ENCODE measurements at places on chromosomes 1 and 21. TPM values are rescaled to one million over a fixed set of nuclear protein-coding genes. Genes with fewer than 3 reads are reported as not detected.
A peak's percentile ranks its signal among the peaks of the same experiment; 100 is the strongest.

GRCh38 chr1:42679364-42679983, 2.7 kb upstream of the YBX1 start:
- no peak for DNase-seq

GRCh38 chr1:65170511-65171142, 22.6 kb downstream of the AK4 start:
- no peak for DNase-seq

Gene OLFML2B
- 29.6 TPM for total RNA-seq

Gene HES3
- total RNA-seq = not detected

- DNase-seq = no peak
Observed at GRCh38 chr1:244862354-244862698, 2.0 kb downstream of the HNRNPU start.

- DNase-seq = no peak
Observed at GRCh38 chr1:51956528-51957509, 33.7 kb downstream of the RAB3B start.

DNA sequence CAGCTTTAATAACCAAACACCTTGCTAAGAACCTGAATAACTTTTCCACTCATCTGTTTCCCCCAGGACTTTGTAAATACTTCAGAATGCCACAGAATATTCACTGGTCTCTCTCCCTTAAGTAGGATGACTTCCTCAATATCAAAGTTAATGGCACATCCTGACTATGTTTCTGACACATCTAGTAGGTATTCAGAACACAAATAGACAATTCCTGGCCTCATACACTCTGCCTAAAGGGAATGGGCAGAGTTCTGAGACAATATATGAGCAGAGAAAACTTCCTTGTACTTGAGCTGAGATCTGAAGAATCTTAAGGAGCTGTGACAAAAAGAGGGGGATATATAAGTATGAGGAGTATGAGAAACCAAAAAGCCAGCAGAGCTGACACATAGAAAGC, 34.8 kb downstream of the ANKRD13C start:
- DNase-seq = no peak

Gene TRIM63
- 0.22 TPM for total RNA-seq

GRCh38 chr1:163035446-163036249, 33.5 kb upstream of the RGS4 start:
- DNase-seq = no peak

DNA sequence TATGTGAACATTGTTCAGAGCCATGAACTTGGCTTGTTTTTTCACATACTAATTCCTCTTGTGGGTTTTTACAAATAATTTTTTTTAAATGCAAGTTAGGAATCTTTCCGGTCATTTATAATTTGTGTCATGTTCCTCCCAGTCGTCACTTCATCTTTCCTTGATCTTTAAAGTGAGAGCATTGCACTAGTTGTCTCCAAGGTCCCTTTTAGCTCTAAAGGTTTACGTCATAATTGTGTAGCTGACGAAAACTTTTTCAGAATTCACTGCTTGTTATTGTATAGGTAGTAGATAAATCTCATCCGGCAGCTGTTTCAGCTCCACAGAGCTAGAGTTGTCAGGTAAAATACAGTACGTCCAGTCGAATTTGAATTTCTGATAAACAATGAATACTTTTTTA, 33.6 kb downstream of the SOAT1 start:
- no peak for DNase-seq

Gene ACTN2
- total RNA-seq = 0.60 TPM

DNA sequence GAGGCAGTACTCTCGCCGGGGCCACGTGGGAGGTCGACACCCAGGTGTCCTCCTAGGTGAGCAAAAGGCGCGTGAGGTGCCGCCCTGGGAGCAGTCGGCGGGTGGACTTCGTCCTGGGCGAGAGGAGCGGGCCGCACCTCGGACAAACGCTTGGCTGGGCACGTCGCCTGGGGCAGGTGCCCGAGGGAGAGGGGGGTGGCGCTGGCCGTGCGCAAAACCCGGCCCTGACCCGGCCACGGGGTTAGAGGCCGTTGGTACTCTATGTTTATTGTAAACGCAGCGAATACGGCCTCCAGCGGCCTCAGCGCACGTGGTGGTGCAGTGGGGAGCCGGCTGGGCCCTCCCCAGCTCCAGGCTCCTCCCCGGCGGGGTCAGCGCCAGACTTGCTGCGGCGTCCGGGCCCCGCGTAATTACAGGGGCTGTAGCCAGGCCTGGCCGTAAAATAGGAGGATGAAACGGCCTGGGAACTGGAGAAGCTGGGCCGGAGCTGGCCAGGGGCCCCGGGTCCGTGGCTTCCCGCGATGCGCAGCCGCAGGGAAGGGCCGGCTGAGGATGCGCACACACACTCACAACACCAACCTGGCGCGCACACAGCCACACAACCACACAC, 1.6 kb upstream of the EFNA1 start:
- peak; percentile 95 for DNase-seq

DNA sequence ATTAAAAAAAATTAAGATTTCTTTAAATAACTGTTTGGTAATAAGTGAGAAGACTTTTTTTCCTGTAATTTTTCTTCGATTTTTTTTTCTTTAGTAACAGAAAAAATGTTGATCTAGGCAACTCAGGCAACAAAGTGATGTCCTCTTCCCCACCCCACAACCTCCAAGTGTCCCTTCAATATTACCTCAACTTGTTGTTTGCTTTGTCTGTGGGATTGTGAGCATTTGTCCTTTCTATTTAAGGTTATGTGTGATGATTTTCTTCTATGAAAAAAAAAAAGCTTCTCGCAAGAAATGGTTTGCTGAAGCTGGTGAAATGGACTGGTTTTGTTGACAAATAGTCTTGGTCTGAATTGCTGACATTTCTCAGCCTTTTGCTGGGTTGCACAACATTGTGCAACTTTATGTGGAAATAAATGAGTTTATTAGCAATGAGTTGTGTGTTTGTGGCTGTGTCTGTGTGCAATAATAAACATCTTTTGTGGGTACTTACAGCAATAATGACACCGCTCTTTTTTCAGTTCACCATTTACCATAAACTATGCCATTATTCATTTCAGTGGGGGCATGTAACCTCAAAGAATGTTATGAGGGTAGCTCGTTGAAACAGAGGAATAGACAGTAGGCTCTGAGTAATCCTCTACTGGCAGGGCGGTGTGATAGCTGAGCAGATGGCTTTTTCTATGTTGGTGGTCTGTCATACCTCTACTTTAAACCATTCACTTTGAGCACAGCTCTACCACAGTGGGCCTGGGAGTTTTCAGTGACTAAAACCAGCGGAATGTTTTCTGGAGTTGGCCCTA, 218.4 kb downstream of the HLX start:
- DNase-seq = no peak

DNA sequence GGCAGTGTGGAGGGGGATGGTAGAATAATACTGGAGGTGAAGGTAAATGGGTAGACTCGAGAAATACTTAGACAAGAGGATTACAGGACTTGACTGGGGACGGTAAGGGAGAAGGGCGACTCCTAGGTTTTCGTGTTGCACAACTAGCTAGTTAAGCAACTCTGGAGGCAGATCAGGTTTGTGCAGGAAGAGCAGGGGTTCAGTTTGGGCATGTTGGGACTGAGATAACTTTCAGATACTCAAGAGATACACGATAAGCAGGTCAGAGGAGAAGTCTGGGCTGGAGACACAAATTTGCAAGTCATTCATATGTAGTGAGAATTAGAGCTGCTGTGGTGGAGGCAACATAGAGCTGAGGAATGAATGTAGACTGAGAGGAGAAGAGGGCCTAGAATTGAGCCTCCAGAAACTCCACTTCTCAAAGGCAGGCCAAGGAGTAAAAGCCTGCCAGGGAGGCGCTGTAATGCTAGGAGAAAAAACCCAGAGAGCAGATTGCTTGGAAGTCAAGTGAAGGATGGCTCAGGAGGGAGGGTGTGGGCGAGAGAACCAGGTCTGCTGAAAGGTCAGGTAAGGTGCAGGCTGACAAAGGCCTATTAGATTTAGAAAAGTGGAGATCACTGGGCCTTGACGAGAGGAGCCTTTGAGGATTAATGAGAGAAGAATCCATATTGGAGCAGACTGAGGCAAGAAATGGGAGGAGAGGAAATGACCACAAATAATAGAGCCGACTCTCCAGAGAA, 20.8 kb downstream of the MAB21L3 start:
- DNase-seq = no peak

Gene SELP
- 1.9 TPM for total RNA-seq

Gene SPTA1
- total RNA-seq = 0.41 TPM

Gene EPS8L3
- 211 TPM for total RNA-seq

GRCh38 chr1:198620218-198620617, 18.6 kb upstream of the PTPRC start:
- DNase-seq = no peak

DNA sequence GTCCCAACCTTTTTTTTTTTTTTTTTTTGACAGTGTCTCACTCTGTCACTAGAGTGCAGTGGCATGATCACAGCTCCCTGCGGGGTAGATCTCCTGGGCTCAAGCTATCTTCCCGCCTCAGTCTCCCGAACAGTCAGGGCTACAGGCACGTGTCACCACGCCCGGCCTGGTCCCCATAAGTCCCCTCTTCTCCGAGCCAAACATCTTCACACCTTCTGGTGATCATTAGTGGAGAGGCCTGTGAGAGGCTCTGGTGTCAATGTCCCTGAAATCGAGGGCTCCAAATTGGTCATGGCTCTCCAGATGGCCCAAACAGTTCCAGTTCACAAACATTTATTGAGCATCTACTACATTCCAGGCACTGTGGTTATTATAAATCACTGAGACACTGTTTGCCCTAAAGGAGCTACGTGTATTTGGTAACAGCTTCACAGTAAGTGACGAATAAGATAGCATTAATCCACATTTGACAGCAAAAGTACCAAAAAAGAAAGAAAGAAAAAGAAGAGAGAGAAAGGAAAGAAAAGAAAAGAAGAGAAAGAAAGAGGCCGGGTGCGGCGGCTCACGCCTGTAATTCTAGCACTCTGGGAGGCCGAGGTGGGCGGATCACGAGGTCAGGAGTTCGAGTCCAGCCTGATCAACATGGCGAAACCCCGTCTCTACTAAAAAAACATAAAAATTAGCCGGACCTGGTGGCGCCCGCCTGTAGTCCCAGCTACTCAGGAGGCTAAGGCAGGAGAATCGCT, 867 bp upstream of the TIMM17A start:
- DNase-seq = no peak

Gene PGLYRP3
- not detected for total RNA-seq

- DNase-seq = no peak
Observed at GRCh38 chr1:231208980-231209379, 32.0 kb upstream of the GNPAT start.

GRCh38 chr1:53285546-53285945, 42.3 kb downstream of the LRP8 start:
- DNase-seq = no peak

GRCh38 chr1:206467915-206468314, 2.4 kb upstream of the IKBKE start:
- DNase-seq = no peak

DNA sequence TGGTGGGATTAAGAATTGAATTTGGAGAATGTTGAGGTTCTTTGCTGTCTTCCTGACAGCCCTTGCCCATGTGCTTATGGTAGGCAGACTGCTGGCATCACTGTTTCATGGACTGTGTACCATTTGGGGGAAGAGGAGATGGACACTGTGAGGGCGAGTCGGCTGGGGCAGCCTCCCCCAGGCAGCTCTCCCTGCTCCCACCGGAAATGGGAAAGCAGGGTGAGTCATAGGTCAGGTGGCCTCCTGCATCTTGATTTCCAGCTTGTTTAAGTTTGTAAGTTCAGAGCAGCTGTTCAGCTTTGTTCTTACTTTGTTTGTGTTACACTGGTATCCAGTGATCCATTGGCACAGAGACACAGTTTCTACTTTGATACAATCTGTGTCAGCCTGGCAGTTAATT, 87.2 kb upstream of the CNIH3 start:
- no peak for DNase-seq

DNA sequence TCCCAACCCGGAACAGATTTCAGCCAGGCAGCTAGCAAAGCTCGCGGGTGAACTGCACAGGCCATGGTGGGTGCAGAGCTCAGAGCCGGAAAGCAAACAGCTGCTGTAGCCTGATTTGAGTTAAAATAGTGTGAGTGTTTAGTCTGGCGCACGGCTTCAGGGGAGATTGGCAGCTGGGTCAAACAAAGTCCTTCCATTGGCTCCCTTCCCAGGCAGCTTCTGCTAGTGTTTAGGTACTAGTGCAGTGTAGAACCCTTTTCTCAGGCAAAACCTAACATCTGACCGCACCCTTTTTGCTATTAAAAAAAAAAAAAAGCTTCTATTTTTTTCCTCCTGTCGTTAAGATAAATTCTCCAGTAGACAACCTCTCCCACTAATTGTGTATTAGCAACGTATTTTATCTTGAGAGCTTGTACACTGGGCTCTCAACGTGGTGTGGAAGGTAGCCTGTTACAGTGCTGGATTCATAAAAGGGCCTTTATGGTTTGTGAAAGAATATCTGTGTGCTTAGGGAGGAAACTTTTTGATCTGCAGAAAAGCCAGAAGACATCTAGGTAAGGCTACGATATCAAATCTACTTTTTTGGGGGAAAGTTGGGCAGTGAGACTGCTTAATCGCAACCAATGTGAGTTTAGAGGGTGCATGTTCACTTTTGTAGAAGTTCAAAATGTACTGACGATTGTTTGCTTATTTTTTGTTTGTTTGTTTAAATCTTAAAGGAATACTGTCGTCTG, 689.6 kb downstream of the USP25 start:
- no peak for DNase-seq

- no peak for DNase-seq
Observed at GRCh38 chr21:44066116-44066515, 41.1 kb upstream of the PWP2 start.

Gene PDPN
- 12.6 TPM for total RNA-seq

GRCh38 chr1:89298461-89298860, 25.8 kb upstream of the GBP5 start:
- no peak for DNase-seq

DNA sequence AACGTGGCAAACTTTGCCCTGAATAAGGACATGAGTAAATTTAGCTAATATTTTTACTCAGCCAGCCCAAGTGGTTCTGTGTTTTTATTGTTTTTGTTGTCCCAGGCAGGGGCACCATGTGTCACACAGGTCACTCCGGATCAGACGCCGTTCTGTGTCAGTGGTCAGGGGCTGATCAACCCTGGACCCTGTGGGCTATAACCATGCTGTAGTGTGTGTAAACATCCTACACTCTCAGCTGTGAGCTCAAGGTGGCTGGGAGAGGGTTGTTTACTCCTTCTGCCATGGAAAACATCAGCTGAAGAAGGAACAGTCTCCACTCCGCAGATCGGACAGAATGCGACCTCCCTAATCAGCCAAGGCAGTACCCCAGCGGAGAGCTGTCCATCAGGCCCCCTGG, 26.5 kb upstream of the KCNQ4 start:
- no peak for DNase-seq

- no peak for DNase-seq
Observed at GRCh38 chr1:12439073-12439472, 178.9 kb downstream of the DHRS3 start.

- DNase-seq = no peak
Observed at GRCh38 chr21:26159869-26160268, 10.7 kb downstream of the APP start.

Gene PAFAH2
- total RNA-seq = 25.8 TPM

DNA sequence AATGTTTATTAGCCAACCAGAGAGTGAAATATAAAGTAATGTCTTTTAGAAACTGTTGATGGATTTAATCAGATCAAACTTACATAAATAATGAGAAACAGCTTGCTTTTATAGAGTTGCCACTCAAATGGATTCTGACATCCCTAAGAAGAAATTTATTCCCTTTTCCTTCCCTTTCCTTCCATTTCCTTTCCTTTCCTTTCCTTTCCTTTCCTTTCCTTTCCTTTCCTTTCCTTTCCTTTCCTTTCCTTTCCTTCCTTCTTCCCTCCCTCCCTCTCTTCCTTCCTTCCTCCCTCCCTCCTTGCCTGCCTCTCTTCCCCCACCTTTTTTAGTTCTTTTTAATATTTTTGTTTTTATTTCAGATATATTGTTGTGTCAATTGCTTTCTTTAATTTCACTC, 27.3 kb downstream of the PRRX1 start:
- DNase-seq = no peak
